ENCODE measurements at places on chromosomes 2 and 18.
A peak's percentile ranks its signal among the peaks of the same experiment; 100 is the strongest.

- DNase-seq = no peak
Observed at GRCh38 chr18:63617049-63617914, 26.8 kb downstream of the SERPINB4 start.

- DNase-seq = peak; percentile 8
Observed at GRCh38 chr2:240123821-240124650, 12.1 kb downstream of the COPS9 start.

- no peak for DNase-seq
Observed at GRCh38 chr2:117126656-117127055, 687.8 kb upstream of the DDX18 start.

GRCh38 chr18:70463085-70463484 is 174.2 kb downstream of the SOCS6 start:
- no peak for DNase-seq

- DNase-seq = no peak
Observed at GRCh38 chr2:211981451-211981850, 557.2 kb downstream of the ERBB4 start.

DNA sequence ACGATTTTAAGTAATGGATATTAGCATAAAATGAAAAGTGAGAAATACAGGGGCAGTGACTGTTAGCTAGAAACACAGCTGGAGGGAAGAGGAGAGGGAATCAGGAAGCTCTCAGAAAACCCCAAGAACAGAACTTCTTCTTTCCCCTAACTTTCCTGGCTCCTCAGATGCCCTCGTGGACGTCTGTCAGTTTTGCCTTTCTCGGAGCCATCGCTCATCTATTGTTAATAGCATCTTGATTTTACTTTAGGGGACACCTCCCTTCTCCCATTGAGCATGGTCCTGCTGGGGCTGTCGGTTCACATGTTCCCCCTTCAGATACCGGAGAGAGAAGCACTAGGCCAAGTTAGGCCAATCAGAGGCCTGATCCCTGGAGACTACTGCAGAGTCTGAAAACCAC is 2.3 kb upstream of the PLEK start:
- no peak for DNase-seq

GRCh38 chr2:53129851-53130250 is 637.8 kb upstream of the CHAC2 start:
- no peak for DNase-seq
